A549 treated with ZK216348 at 1 μM for 4 hours (cell line): ENCODE measurements at places on chromosomes 7 and 10. TPM values are rescaled to one million over a fixed set of nuclear protein-coding genes. Genes with fewer than 3 reads are reported as not detected.

Gene TACC2
- total RNA-seq = 78.9 to 86.3 TPM (median 82.2 TPM) in 5 replicates

Gene PAOX
- total RNA-seq = 1.6 to 2.2 TPM (median 1.9 TPM) in 5 replicates

Gene COG5
- 9.5 to 13.2 TPM (median 11.0 TPM) in 5 replicates for total RNA-seq

Gene TMEM26
- total RNA-seq = 0.05 to 0.82 TPM (median 0.22 TPM) in 4 of 5 replicates, not detected in the other

Gene CAV2
- total RNA-seq = 152 to 218 TPM (median 182 TPM) in 5 replicates

Gene DEPP1
- total RNA-seq = 0.94 to 2.0 TPM (median 1.4 TPM) in 5 replicates

Gene SPDYE2
- total RNA-seq = not detected in 5 replicates

Gene NPFFR1
- total RNA-seq = not detected in 5 replicates

Gene ELN
- total RNA-seq = 0.08 to 0.13 TPM (median 0.12 TPM) in 5 replicates

Gene NCF1
- total RNA-seq = 0.28 TPM in 1 of 5 replicates, not detected in the others

Gene CYP3A4
- total RNA-seq = not detected in 5 replicates

Gene CALCR
- not detected in 5 replicates for total RNA-seq
